Tongue (tissue), 3 donors: ENCODE measurements at places on chromosomes 4 and X. TPM values are rescaled to one million over a fixed set of nuclear protein-coding genes. Genes with fewer than 3 reads are reported as not detected.

DNA sequence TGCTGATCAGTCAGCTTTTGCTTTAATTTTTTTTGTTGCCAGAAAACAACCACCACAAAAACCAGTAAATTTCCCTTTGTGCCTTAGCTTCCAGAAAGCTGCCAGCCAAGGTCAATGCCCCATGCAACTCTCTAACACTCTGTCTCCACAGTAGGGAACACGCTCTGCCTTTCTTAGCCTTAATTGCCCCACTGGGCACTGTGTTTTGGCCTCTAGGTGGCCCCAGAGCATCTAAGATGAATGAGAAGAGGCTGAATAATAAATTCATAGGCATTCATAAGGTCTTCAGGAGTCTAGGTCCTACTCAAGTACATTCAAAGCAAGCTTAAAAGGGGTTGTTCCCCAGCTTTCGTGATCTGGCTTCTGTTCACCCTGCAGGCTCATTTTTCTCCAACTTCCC is 57.7 kb upstream of the PASD1 start:
- DNase-seq, result peak; percentile 13

DNA sequence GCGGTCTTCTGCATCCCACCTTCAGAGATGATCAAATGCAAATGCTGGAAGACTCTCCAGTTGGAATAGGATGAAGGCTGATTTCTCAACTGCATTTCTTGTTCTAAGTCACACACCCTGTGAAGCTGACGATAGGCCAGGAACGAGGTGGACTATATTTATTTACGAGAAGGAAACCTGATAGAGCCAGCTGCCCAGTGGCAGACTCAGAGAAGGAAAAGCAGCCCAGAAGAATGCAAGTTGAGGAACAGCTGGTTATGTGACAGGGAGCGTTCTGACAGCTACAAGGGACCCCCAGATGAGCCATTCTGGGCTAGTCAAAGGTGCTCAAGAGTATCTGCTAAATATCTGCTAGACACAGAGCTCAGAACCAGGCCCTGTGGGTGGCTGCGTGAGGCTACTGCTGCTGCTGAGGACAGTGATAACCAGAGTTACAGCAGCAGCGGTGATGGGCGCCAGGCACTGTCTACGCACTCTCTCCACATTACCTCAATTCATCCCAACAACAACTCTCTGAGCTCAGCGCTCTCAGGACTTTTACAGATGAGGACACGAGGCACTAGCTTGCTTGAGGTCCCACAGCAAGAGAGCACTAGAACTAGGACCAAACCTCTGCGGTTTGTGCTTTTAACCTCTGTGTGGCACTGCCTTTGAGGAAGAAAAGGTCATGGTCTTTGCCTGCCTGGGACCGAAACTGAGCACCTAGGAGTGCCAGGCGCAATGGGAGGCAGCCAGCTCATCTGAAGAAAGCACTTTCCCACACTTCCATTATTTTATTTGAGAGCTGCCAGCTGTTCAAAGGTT is 69.0 kb downstream of the GATB start:
- peak; percentile 73 for DNase-seq

Gene FAM9A
- not detected for total RNA-seq

- no peak for DNase-seq
Observed at GRCh38 chrX:25534091-25534490, 518.3 kb upstream of the ARX start.

GRCh38 chrX:138954976-138955375 is 243.5 kb upstream of the FGF13 start:
- no peak for DNase-seq

GRCh38 chrX:135114392-135114791 is 5.9 kb downstream of the ETDB start:
- DNase-seq, result no peak

DNA sequence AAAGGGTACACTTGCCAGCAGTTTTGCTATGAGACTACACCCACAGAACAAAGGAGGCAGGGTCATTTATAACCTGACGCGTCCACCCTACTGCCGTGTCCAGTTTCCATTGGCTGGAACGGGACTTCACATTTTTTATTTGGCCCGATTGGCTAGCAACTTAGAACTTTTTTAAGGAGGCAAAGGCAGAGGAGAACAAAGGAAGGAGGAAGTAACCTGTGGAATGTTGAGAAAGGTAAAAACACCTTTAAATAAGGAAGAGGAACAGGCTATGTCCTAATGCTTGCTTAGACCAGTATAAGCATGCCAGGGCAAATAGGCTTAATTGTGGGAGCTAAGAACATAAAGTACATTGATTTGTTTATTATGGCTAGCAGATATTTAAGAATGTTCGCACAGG is 18.7 kb downstream of the KDM6A start:
- no peak for DNase-seq

DNA sequence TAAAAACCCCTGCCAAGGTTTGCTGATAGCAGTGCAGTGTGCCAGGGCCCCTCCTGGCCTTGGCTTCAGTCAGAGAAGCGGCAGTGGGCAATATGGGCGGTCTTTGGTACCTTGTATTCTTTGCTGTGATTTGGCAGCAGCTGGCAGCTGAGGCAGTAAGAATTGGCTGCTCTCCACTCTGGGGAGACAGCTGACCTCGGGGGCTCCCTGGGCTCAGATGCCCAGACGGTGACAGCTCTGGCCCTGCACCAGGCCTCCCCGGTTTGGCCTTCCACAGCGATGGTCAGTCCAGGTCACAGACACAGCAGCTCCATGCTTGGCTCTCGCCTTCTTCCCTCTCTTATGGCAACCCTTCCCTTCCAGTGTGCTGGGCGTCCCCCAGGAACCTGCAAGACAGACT is 330.9 kb downstream of the BCOR start:
- peak; percentile 76 for DNase-seq

DNA sequence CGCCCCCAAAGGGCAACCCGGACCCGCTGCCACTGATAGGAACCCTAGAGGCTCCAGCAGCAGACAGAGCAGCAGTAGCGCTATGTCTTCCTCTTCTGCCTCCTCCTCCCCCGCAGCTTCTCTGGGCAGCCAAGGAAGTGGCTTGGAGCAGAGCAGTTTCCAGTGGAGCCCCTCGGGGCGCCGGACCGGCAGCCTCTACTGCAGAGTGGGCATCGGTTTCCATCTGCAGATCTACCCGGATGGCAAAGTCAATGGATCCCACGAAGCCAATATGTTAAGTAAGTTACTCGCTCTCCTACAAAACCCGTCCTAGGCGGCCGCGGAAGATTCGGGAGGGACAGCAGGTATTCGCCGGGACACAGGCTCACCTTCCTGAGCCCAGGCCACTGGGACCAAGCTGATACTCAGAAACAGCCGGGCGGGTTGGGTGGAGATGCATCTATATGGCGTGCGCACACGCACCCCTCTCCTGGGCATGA is 477 bp downstream of the FGF5 start:
- DNase-seq, result peak; percentile 21
